ENCODE measurements at places on chromosomes 12 and 14. TPM values are rescaled to one million over a fixed set of nuclear protein-coding genes. Genes with fewer than 3 reads are reported as not detected.

Gene GYS2
- not detected for total RNA-seq

Gene EFS
- 24.5 TPM for total RNA-seq

DNA sequence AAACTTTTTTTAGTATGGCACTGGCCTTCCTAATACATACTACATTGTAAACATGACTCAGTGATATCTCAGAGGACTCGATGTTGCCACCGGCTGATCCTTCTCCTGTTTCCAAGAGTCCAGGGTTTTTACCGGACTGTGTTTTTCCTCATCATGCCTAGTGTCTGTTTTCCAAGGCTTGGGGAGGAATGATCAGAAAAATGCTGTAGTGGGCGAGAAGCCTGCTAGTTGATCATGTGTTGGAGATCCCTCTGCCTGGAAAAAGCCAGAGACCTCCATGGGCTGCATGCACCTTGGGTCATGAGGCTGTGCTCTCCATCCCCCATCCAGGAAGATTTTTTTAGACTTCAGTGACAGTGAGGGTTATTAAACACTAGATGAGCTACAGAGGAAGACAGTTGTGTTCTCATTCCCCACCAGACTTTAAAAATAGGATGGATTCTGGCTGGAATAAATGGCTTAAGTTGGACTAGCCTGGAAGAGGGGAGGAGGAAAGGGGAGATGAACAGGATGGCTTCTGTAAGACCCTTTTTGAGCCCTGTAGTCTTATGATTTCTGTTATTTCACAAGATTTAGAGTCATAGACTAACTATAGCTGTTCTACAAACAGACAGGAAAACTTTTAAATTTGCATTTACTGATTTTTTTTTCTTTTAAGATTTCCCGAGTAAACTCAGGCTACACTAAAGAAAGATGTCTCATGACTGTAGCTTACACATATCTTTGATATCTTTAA lies 145.7 kb downstream of the SAMD4A start:
- no peak overlapping the region for H3K4me3 ChIP-seq
- peaks cover 19% of the 10 kb centered on the region for H3K4me1 ChIP-seq

DNA sequence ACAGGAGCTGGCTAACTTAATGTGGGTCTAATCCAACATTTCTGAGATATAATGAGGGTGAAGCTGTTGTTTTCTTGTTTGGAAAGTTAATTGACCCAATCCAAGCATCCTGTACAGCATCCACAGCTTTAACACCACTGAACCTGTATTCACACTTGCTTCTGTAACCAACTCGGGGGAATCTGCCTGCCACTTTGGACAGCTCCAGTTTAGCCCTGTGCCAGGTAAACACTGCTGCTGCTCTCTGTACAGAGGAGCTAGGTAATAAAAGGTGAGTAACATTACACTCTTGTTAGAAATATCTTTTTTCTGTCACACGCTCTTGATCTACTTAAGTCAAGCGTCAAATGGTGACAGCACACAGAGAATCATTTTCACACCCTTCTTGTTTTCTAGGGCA lies 700 bp downstream of the OR11G2 start:
- H3K4me1 ChIP-seq: no peaks in the 10 kb centered on the region
- no peaks in the 10 kb centered on the region for H3K27me3 ChIP-seq
- DNase-seq: no peak
- no peak overlapping the region for H3K4me3 ChIP-seq
- H3K27ac ChIP-seq: no peak overlapping the region
- no peaks in the 10 kb centered on the region for H3K36me3 ChIP-seq
